ENCODE measurements at places on chromosomes 7 and 10.
A peak's percentile ranks its signal among the peaks of the same experiment; 100 is the strongest.

- DNase-seq: no peak
Measured at GRCh38 chr10:93280121-93280698, 201.9 kb downstream of the MYOF start.

DNA sequence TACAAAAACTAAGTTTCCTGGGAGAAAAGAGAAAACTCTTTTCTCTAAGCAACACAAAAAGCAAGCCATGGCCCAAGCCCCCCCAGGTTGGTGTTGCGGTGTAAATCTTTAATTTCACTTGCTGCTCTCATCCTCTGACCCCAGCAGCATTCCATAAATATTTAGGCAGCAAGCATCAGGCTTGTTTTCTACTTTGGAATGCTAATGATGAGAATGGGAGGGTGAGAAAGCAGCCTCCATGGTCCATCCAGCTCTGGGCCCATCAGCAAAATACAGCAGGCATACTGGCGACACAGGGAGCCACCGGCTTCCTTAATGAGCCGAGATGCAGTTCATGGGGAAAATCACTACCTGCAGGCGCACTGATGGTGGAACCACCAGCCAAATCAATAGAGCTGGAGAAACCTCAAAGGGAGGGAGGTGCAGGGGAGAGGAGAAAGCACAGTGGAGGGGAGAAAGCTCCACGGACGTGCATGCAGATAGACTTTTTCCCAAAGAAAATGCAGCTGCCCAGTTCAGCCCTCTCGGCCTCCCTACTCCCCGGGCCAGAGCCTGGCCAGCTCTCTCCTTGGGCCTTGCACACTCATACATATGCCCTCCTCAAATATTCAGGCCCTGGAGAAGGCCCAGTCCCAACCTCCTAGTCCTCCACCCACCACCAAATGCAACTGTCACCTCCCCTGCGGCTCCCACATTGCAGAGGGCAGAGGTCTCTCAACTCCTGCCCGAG is 131.9 kb downstream of the GRID1 start:
- no peak for DNase-seq

DNA sequence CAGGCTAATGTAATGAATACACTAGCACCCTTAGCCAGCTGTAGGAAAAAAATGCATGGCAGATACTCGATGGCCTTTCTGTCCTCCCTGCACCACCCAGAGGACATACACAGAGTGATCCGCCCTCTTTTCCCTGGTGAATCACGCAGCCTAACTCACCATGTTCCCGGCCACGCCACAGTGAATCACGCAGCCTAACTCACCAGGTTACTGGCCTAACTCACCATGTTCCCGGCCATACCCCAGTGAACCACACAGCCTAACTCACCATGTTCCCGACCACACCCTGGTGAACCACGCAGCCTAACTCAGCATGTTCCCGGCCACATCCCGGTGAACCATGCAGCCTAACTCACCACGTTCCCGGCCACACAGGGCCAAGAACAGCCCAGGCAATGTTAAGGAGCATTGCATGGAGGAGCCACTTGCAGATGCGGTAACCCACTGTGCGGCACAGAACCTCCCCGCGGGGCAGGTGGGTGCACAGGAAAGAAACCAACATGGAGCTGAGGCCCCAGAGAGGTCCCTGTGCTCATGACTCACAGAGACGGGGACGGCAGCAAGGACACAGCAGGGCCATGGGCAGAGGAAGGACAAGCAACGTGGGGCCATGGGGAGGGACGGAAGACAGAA is 508.5 kb downstream of the DNAJB6 start:
- DNase-seq: no peak

GRCh38 chr7:10106609-10107008 is 867.1 kb upstream of the PHF14 start:
- DNase-seq: no peak

- no peak for DNase-seq
Measured at GRCh38 chr7:1237704-1238255, 5.1 kb downstream of the UNCX start.

DNA sequence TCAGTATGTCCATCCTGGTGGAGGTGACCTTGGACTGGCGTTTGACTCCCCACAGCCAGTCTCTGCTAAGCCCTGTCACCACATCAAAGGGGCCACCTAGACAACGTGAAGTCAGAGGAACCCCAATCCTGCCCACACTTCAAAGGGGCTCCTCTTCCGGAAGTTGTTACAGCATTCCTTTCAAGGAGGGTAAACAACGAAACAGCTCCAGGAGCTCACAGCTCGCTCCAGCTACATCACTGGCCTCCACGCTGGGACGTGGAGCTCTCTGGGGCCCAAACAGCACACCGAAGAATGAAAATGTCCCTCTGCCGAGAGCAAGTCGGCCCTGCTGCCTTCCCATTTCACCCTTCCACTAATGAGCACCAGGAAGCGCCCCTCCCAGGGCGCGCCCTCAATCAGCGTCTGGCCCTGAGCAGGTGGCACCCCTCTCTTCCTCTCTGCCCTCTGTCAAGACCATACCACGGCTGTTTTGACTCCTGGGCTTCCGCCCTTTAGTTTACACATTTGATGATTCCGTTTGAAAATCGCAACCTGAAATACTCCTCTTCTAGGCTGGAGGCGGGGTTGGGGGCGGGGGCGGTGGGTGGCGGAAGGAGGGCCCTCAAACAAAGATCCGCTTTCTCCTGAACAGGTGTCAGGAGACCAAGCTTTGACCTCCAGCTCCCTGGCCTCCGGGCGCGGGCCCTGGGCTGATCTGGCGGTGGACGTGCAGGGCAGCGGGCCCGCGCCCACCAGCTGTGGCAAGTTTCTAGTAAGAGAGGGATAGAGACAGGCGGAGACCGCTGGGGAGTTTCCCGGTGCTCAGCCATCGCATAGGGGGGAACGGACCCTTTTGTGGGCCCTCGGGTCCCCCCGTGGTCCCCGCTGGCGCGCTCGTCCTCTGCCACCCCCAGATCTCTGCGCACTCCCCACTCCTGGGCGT is 53.1 kb upstream of the KDM7A start:
- peak; percentile 35 for DNase-seq

DNA sequence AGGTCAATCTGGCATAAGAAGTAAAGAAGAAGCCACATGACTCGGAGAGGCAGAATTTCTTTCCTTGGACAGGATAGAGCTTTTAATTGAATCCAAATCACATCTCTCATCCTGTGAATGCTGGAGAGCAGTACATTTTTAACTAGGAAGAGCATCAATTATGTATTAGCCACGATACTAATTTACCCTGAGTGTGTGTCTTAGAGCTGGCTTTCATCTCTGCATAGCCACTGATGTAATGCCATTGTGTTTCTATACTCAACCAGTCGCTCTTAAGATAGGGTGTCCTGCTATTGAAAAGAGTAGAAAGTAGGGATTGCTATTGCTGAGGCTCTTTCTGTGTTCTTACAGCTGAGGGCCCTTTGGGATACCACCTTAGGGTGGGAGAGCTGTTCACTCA is 280.3 kb downstream of the AUTS2 start:
- no peak for DNase-seq

DNA sequence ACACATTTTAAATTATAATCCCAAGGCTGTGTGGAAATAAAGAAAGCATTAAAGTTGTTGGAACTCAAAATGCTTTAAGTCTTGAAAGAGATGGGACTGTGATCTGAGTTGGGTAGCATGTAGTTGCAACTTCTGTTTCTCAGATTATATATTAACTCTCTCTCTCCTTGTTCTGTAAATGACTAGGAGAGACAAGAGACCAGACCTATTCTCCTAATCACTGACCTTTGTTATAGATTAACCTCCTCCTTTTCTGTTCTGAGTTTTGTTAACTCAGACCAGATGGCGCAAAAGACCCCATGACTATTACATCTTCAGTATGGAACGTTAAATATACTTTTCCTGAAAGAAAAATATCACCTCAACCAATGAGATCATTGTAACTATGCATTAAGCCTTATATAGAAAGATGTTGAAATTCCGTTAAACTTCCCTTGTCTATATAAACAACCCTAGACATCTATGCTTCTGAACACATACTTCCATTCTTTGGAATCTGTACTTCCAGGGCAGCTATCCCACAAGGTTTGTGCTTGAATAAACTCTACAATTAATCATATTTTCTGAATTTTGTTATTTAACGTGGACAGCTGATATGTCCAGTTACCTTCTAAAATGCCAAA is 143.5 kb upstream of the TRIM24 start:
- no peak for DNase-seq

DNA sequence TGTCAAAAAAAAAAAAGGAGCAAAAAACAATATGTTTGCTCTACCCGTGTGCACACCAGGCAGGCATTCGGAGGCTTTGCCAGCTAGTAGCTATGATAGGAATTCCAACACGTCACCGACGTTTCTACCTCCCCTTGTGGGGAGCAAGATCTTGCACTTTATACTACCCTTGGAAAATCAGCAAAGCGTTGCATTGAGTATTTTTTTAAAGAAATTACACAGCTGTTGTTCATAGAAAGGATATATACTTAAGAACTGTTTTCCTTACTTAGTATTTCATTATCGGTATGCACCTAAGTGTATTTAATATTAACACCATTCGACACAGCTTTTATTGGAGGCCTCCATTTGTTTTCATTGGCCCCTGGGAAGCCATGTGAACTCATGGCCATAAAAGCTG is 159.9 kb upstream of the MGMT start:
- DNase-seq: no peak

GRCh38 chr10:15253951-15254807 is 85.7 kb upstream of the NMT2 start:
- no peak for DNase-seq

GRCh38 chr10:109931163-109931562 is 7.9 kb upstream of the XPNPEP1 start:
- DNase-seq: no peak

DNA sequence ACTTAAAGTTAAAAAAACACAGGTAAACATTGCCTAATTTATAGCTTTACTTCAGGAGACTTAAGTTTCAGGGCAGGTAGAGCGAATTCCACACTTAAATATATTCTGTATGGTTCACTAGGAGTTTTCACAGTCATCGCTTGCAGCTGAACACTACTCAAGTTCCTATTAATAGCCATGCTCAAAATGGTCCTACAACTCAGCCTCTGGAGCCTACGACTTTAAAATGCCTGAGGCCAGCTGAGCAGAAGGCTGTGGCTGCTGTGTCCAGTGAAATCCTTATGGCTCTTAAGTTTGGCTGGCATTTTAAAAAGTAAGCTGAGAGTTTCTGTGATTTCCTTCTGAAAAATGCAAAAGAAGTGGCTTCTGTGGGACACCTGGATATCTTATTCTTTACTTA is 105.4 kb upstream of the GLI3 start:
- DNase-seq: no peak

DNA sequence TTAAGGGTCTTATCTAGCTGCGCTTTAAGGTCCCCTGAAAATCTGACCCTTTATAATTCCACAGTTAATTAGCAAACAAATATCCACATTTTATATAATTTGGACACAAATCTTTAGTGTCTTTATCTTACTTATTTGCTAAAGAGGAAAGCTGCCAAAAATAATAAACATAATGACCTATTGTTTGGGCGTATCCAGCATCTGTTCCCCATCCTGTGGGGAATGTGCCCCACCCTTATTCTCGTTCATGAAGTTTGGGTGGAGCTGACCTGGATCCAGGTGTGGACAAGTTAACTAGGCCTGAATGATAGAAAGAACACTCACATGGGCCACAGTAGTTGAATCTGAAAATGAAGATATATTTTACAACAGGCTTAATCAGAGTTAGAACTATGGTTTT is 218.3 kb downstream of the CRPPA start:
- no peak for DNase-seq

DNA sequence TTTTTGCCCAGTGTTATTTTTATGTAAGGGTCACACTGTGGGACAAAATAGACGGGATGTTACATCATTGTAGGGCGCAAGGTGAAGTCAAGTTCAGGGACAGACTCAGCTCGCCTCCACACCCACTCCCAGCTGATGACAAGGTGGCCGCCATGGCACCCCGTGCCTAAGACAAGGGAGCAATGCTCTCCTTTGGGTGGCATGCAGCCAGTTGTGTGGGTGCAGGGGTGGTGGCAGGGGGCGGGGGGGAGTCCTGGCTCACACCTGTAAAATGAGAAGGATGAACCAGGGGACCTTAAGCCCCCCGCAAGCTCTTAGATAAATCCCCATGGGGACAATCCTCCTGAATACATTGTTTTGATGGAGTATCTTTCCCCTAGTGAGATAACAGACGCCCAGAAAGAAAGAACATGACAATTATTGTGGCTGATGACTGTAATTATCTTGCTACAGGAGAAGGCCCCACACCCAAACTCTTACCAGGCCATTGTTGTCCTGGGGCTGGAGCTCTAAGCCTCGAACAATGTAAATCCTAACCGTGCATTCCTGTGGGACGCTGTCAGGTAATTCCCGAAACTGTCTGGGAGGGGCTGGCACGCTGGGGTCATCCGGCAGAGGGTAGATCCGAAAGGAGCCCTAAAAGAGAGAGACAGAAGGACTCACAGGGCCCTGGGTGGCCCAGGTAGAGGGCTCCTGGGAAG is 148.7 kb downstream of the MYOF start:
- no peak for DNase-seq
